Kidney epithelial cell (primary cell): ENCODE measurements at places on chromosomes 5 and 9. TPM values are rescaled to one million over a fixed set of nuclear protein-coding genes. Genes with fewer than 3 reads are reported as not detected.

GRCh38 chr5:158809310-158809850 lies 290.3 kb downstream of the EBF1 start:
- no peak for DNase-seq

DNA sequence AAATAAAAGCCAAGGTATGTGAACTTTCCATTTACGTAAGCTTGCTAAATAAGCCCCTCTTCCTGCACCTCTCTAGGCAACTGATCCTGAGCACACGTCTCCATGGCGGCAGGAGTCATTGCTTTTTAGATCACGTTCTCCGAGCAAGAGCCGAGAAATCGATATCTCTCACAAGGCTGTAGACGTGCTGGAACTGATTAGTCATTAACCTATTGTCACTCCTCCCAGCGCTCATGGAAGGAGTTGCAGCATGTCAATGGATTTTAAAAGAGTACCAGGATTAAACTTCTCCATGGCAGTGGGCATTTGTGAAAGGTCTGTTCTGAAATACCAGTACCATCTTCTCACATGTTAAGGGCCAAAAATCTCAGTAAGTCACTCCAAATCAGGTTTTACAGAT lies 4.7 kb upstream of the ADCY2 start:
- no peak for DNase-seq

GRCh38 chr9:90112788-90113187 lies 508.0 kb downstream of the GADD45G start:
- DNase-seq = no peak

DNA sequence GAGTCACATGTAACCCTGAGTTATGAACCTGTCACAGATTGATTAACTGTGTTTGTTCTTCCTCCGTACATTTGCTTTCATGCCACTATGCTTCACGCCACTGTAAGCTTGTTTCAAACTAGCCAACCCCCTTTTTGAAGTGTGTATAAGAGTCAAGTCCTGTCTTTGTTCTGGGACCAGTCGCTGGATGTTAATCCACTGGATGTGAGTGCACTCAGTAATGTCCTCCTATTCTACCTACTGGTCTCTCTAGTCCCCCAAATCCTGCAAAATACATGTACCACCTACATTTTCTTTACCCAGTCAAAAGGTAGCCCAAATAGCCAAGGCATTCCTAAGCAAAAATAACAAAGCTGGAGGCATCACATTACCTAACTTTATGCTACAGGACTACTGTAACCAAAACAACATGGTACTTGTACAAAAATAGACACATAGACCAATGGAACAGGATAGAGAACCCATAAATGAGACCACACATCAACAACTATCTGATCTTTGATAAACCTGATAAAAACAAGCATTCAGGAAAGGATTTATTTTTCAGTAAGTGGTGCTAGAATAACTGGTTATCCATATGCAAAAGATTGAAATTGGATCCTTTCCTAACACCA lies 1139.1 kb upstream of the SEMA6A start:
- no peak for DNase-seq

DNA sequence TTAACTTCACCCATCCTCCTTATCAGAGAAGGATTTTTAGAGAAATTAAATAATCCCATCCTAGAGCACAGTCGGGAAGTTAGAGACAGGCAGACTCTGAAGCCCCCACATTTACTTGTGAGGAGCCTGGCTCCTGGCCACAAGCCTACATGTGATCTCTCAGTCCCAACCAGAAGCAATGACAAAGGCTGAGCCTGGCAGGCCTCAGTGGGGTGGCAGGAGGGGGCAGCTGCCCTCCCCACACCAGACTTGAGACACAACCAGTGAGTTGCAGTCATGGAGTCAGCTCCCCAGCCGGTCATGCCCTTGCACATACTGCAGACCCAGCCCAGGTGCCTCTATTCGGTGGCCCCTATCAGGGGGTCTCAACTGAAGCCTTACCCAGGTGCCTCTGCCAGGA lies 11.0 kb downstream of the NAIF1 start:
- no peak for DNase-seq

DNA sequence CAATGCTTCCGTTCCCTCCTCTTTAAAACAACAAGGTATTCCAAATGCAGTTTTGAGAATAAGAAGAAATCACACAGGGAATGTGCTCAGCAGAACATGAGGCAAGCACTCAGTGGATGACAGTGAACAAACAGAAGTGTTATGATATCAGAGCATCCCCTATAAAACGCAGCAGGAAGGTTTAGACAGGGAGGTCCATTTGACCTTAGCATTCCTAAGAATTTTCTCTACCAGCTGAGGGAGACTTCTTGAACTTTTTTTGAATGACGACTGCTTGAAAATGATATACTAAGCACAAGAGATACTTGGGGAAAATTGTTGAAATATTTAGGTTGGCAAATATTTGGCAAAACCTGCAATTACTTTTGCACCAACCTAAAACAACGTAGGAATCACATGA lies 3.9 kb downstream of the AMACR start:
- no peak for DNase-seq

GRCh38 chr9:109817846-109818472 lies 38.0 kb downstream of the PALM2AKAP2 start:
- peak; percentile 92 for DNase-seq

DNA sequence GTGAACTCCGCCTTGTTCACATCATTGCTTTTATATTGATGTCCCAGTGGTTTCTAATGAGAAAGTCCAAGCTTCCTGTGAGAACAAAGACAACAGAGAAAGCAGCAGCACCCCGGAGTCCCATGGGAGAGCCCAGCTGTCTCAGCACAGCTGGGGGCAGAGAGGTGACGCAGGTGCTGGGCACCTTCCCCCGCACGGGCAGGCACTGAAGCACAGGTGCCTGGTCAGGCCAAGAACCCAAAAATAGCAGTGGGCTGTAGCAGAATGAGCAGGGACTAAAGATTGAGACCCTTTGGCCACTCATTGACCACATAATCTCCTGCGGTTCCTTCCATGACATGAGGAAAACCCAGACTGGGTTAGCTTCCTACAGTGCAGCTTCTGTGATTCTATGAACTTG lies 18.8 kb downstream of the SRD5A1 start:
- no peak for DNase-seq

- no peak for DNase-seq
Measured at GRCh38 chr9:14315875-14316601, 2.1 kb upstream of the NFIB start.

Gene WDR31
- 2.7 and 3.0 TPM in 2 replicates for total RNA-seq

Gene C1QTNF2
- total RNA-seq = 0.07 TPM in 1 of 2 replicates, not detected in the other

Gene CCDC152
- 0.68 and 0.96 TPM in 2 replicates for total RNA-seq

Gene EIF4E1B
- not detected in 2 replicates for total RNA-seq
